ENCODE measurements at places on chromosomes 11 and 22. TPM values are rescaled to one million over a fixed set of nuclear protein-coding genes. Genes with fewer than 3 reads are reported as not detected.

DNA sequence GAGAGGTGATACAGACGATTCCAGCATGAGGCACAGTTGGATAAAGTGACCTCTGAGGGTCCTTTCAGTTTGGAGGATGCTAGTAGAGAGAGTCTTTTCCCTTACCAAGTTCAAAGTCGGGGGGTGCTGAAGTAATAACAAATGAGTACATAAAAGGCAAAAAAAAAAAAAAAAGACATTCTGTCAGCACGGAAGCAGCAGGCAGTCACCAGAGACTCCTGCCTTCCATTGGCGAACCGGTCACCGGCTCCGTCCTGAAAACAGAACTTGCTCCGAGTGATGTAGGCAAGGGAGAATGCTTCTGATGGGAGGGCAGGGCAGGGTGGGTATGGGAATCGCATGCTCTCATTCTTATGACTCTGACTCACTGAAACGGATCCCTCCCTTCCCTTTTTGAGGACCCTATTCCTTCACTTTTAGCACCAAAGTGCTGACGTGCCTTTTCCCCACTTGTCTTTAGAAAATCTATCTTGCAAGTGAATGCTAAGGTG lies 65.9 kb downstream of the PRR5L start:
- DNase-seq, result peak; percentile 81

- no peak for DNase-seq
Observed at GRCh38 chr11:123282597-123282996, 87.5 kb upstream of the CLMP start.

DNA sequence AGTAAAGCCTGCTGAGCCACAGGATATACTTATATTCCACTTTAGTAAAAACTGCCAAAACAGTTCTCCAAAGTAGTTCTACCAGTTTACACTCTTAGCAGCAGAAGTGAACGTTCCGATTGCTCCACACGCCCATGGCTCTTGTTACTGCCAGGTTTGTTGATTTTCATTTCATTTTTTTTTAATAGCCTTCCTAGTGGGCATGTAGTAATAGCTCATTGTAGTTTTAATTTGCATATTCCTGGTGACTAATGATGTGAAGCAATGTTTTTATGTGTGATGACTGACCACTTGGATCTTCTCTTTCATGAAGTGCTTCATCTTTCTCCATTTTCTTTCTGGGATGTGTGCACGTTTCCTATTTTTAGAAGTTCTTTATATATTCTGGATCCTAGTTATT lies 4.8 kb upstream of the C11orf97 start:
- DNase-seq, result no peak

DNA sequence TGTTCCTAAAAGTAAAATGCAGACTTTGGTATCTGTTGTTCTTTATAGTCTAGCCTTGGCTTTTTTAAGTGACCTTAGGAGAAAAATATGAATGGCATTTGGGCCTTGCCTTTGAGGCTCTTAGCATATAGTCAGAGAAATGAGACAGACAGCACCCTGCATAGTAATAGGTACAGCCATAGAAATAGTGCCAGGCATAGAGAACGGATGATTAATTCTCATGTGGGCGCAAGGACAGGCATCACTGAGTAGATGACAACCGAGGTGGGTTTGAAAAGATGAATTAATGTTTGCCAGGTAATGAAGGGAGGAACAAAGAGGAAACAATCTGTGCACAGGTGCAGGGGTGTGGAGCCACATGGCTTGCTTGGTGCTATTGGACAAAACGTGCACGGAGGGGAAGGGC lies 90.5 kb downstream of the BMAL1 start:
- DNase-seq, result peak; percentile 44

DNA sequence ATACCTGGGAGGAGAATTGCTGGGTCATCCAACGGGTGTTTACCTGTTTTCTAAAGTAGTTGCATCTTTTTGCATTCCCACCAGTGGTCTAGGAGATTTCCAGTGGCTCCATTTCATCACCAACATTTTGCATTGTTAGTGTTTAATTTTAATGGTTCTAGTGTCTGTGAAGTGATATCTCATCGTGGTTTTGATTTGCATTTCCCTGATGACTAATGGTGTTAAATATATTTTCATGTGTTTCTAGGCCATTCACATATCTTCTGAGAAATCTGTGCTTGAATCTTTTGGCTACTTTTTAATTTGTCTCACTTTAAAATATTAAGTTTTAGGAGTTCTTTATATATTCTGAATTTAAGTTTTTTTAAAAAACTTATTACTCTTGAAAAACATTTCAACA lies 439.6 kb downstream of the TMEM135 start:
- no peak for DNase-seq

DNA sequence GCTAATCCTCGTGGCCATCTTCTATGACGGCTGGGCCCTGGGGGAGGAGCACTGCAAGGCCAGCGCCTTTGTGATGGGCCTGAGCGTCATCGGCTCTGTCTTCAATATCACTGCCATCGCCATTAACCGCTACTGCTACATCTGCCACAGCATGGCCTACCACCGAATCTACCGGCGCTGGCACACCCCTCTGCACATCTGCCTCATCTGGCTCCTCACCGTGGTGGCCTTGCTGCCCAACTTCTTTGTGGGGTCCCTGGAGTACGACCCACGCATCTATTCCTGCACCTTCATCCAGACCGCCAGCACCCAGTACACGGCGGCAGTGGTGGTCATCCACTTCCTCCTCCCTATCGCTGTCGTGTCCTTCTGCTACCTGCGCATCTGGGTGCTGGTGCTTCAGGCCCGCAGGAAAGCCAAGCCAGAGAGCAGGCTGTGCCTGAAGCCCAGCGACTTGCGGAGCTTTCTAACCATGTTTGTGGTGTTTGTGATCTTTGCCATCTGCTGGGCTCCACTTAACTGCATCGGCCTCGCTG lies 12.1 kb downstream of the MTNR1B start:
- DNase-seq, result no peak

DNA sequence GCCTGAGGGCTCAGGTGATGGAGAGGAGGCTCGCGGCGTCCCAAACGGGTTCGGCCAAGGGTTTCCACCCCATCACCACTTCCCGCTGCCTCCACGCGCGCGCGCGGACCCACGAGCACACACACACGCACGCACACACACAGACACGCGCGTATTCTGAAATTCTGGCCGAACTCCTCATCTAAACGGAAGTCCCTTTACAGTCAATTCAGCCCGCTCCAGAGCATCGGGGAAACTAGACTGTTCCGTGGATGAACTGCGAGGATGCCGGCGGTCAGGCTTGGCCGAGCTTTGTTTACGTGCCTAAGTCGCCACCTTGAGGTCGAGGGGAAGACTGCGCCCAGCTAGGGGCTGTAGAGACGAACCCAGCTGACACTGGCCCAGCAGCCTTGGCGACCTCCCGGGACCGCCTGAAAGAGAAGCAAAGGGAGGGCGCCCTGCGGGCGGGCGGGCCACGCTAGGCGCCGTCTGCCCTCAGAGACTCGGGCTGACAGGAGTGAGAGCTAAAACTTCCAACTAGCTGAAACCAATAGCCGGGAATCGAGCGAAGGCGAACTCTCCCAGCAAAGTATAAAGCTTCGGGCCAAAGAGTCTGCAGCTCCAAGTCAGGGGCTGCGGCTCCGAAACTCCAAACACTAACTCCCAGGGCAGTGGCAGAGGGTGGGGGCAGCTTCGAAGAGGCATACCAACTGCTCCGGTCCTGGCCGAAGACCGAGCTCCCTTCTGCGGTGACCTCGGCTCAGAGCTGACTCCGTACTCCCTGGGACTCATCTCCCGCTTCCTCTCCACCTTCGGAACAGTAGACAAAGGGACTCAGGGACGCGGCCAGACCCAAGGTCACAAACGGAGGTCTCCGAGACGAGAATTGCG lies 124.7 kb upstream of the C11orf58 start:
- peak; percentile 65 for DNase-seq

The EFCAB6 gene
- total RNA-seq, result 0.88 TPM

All from A172 (cell line).